ENCODE measurements at places on chromosomes 13 and 19. TPM values are rescaled to one million over a fixed set of nuclear protein-coding genes. Genes with fewer than 3 reads are reported as not detected.

DNA sequence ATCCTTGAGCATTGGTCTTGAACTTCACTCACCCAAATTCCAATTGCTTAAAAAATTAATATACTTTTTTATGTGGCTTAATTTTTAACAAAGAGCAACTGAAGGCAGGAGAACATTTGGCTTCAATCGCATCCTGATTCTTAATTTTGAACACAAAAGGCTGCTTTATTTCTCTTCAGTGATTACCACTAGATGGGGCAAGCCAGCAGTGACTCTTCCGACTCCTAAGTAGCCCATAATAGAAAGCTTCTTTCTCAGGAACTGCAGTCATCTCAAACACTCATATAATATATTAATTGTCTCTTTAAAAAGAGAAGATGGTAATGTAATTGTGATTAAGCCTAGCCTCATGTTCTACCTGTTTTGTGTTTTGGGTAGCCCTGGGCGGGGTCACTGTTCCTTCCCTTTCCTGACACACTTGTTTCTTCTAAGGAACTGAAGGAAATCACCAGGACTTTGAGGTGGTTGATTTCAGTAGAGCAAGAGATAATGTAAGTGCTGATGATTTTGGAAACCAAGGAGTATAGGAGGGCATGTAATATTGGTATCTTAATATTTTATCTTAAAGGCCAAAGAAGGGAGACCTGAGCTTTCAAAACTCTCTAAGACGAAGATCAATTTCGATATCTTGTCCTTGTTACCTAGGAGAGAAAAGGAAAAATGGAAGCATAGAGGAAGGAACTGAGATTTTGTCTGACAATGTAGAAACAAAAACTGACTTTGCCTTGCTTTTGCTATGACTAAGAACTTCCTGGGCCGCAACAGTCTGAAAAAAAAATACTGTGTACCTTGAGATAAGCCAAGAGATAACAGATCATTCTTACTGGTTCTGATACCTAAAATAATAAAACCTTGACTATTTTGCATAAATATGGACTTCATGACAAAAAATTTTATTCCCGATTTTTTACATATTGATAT lies 73.1 kb downstream of the TNFSF13B start:
- no peaks in the 10 kb centered on the region for H3K36me3 ChIP-seq
- no peaks in the 10 kb centered on the region for H3K27me3 ChIP-seq
- H3K4me1 ChIP-seq: no peaks in the 10 kb centered on the region
- no peak overlapping the region for H3K27ac ChIP-seq
- H3K4me3 ChIP-seq: no peak overlapping the region

DNA sequence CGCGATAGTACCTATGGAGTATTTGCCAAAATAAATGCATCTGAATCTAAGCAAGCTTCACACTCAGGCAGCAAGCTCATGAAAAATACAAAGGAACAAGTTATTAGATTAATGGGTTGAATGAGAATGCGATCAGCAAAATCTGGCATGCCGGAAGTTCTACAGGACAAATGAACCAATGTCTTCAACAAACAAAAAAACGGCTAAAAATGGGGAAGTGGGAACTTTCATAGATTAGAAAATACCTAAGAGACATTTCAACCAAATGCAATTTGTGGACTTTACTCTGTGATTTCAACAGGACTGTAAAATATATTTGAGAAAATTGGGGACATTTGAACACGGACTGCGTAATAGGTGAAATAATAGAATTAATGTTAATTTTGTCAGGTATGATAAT lies 22.4 kb upstream of the RNASEH2B start:
- H3K36me3 ChIP-seq: no peaks in the 10 kb centered on the region
- no peak for DNase-seq
- no peak overlapping the region for H3K27ac ChIP-seq
- H3K27me3 ChIP-seq: no peaks in the 10 kb centered on the region
- H3K4me1 ChIP-seq: no peaks in the 10 kb centered on the region
- no peak overlapping the region for H3K4me3 ChIP-seq

DNA sequence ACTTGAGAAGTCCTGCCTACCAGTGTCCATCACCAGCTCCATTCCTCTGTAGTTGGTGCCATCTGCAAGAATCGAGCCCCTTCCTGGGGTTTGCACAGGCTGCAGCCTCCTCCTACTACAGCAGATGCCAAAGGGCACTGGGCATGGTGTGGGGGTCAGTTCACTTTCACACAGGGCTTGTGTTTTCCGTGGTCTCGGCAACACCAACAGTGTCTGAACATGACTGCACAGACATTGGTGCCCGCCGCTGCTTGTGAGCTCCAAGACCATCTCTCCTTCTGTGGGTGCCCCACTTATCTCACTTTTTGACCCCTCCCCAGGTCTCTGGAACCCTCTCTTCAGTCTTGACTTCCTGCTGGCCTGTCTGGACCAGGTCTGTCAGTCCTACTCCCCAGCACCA lies 15.2 kb downstream of the ZNF446 start:
- no peak overlapping the region for H3K4me3 ChIP-seq
- H3K4me1 ChIP-seq: no peaks in the 10 kb centered on the region
- no peak for DNase-seq
- H3K27me3 ChIP-seq: no peaks in the 10 kb centered on the region
- no peaks in the 10 kb centered on the region for H3K36me3 ChIP-seq

DNA sequence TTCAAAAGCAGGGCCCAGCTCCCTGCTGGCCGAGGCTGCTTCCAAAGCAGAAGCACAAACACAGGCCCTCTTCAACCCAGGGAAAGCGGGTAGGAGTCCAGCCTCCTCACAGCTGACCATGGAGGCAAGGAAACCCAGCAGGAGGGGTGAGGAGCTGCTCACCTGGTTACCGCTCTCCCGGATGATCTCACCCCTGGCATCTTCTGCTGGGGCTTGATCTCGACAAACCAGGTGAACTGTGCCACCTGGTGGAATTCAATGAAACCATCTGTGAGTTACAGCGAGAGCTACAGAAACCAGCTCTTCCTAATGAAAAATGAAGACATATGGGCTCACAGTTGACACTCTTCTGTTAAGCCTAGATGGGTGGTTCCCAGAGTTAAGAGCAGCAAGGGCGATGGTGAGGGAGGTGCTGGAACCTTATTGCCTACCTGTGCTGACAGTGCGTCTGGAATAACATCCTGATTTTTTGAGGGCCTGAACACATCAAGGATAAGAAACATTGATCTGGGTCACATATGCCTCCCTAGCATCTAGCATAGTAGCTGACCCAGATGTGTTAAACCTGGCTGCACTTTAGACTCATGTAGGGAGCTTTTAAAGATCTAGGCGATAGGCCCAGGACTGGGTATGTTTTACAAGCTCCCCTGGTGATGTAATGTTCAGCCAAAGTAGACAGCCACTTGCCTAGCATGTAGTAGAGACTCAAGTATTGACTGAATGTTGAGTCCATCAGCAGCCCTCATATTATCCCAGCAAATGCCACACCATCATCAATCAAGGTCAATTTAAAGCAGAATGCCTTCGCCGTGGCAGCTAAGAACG lies 6.1 kb downstream of the DHRS12 start:
- DNase-seq: peak; percentile 81
- H3K27me3 ChIP-seq: no peaks in the 10 kb centered on the region
- peaks cover 9% of the 10 kb centered on the region for H3K36me3 ChIP-seq
- no peak overlapping the region for H3K4me3 ChIP-seq

- H3K36me3 ChIP-seq: no peaks in the 10 kb centered on the region
- peak overlapping the region; percentile 63 for H3K4me3 ChIP-seq
- peak overlapping the region; percentile 82 for H3K27ac ChIP-seq
These were observed 36.4 kb downstream of the RNF6 start for GRCh38 chr13:26185720-26186117.

- H3K4me3 ChIP-seq: no peak overlapping the region
- H3K27ac ChIP-seq: no peak overlapping the region
These were observed 107.4 kb upstream of the CLDN10 start for GRCh38 chr13:95445131-95445530.

DNA sequence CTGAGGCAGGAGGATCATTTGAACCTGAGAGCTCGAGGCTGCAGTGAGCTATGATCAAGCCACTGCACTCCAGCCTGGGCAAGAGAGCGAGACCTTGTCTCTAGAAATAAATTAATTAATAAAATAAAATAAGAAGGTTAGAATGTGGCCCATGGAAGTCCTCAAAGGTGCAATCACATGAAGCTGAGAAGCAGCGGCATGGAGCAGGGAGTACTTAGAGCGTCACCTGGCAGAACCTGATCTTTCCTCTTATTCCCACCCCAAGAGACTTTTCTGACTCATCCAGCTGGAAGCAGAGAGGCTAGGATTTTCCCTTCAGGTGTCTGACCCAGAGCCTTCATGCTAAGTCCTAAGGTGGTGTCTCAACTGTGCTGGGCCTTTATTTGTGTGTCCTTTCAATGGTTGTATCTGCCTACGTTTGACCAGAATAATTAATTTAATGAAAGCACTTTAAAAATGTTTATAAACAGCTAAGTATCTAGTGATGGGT lies 8.9 kb upstream of the MRPS31 start:
- no peak overlapping the region for H3K27ac ChIP-seq
- no peaks in the 10 kb centered on the region for H3K36me3 ChIP-seq
- DNase-seq: no peak

GRCh38 chr19:17385878-17386611 lies 8.0 kb downstream of the CCDC194 start:
- H3K4me1 ChIP-seq: peaks cover 11% of the 10 kb centered on the region
- peaks cover 3% of the 10 kb centered on the region for H3K27me3 ChIP-seq
- peak; percentile 13 for DNase-seq
- H3K4me3 ChIP-seq: no peak overlapping the region

Gene NCCRP1
- 0.21 TPM for polyA plus RNA-seq

Gene ZNF682
- polyA plus RNA-seq: 16.3 TPM

Gene SYCN
- not detected for polyA plus RNA-seq

Gene DAND5
- polyA plus RNA-seq: 0.49 TPM

Measured in spinal cord (tissue), 10 donors.